ENCODE measurements at places on chromosomes 7 and 10.

DNA sequence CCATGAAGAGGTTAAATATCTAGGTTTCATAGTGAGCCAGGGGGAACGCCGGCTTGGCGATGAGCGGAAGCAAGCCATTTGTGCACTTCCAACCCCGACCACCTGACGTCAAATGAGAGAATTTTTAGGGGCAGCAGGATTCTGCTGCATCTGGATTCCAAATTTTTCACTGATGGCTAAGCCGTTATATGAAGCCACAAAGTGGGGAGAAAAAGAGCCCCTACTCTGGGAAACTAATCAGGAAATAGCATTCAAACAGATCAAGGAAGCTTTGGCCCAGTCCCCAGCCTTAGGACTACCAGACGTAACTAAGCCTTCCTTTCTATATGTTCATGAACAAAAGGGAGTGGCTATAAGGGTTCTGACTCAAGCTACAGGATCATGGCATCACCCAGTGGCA is 12.9 kb upstream of the ADCK2 start:
- no peak for DNase-seq

GRCh38 chr7:6656413-6656812 is 19.3 kb downstream of the ZNF316 start:
- DNase-seq, result no peak

GRCh38 chr10:123379156-123379555 is 225.0 kb downstream of the BUB3 start:
- DNase-seq, result no peak

DNA sequence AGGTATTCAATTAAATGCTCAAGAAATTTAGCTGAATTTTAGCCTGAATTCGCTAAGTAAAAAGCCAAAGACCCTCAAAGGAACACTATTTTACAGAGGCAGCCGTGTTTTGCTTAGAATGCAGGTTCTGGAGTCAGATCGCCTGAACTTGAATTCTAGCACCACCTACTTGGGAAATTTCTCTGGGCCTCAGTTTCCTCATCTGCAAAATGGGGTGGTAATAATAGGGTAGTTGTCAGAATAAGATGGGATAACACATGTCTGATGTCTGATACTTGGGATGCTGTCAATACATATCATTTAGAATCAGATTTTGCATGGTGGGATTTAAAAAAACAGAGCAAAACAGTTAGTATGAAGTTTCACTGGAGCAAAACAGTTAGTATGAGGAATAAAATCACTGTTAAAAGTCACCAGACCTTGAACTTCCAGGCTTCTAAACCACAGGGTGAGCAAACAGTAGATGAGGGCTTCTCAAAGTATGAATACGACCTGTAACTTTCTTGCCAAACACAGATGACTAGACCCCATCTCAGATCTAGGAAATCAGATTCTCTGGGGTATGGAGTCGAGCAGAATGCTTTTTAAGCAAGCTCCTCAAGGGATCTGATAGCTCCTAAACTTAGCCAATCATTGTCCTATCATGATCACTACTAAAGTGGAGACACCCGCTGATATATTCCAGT is 75.4 kb downstream of the ATXN7L1 start:
- DNase-seq, result no peak

DNA sequence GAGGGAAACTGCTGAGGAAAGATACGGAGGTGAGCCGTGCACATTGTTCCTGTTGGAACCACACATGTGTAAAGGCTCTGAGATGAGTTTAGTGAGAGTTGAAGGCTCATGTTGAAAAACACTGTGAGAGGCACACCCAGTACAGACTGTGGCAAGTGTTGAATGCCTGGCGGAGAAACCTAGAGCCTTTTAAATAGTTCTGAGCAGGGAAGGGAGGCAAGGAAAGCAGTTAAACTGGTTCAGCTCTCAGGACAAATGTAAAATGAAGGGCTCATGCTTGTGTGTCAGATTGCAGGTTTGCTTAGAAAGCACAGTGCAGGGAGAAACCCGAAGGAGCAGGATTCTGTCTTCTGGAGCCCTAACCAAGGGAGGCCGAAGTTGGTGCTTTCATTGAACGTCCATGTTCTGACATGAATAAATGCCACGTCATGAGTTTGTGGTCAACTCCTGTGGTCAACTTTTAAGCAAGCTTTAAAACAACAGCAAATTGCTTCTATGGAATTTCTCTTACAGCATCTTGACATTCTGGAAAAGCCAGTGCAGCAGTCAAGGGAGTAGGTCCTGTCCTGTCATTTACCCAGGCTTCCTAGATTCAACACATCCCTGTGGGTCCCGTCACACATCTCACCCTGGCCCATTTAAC is 650.9 kb upstream of the GALNT17 start:
- no peak for DNase-seq

DNA sequence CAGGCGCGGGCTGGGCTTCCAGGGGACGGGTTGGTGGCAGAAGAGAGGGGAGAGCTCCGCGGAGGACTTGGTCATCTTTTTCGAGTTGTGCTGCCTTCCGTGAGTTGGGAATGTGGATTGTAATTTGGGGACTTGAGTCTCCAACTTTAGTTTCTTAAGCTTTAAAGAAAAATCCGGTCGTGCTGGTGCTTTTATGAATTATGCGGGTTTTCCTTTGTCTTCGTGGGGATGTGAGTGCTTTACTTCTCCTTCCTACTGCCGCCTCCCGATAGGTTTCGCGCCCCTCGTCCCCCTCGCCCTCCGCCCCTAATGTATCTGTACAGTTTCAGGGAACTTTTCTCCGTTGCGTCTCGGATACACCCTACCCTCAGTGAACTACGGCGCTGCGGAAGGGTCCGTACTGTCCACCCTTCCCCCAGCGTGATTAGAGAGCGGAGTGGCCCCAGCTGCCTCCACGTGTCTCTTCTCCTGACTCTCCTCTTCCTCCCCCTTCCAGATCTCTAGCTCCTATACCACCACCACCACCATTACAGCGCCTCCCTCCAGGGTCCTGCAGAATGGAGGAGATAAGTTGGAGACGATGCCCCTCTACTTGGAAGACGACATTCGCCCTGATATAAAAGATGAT is 649 bp downstream of the SCD start:
- DNase-seq, result no peak

DNA sequence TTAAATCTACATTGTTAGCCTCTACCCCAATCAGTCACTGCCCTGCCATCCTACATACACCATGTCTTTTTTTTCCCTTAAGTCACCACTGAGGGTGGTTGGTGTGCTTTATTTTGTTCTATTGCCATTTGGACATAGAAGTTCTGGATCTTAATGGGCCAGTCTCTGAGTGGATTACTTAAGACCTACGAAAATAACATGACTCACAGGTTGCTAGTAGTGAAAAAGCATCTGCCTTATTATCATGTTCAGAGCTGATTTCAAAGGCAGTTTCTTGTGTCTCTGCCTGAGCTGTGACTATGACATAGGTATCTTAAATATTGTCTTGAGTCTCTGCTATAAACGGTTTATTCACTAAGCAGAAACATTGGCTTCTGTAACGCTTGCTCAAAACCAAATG is 410.8 kb downstream of the MDFIC start:
- DNase-seq, result no peak
